ENCODE measurements at places on chromosomes 11 and 22.

DNA sequence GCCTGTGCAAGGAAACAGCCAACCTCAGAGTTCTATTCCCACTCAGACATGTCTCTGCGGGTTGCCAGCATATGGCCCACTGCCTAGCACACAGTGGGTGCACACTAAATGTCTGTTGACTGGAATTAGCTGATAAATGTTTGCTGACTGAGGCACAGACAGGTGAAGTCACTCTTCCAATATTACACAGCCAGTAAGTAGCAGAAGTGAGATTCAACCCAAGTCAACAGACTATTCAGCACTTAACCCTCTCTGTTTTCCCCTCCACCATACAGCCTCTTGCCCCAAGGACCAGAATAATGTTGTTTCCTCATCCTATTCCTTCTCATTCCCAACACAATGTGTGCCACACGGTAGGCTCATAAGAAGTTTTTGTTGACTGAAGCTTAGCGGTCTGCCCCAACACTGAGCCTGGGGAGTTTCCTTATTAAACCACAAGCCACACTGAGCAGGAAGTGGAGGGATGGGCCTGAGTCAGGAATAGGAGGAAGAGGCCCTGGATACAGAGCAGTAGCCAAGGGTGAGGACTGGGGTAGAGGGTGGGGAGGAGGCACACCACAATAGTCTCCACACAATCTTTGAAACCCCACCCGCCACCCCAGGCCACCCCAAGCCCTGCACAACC is 15.7 kb upstream of the IL10RA start:
- DNase-seq = no peak

DNA sequence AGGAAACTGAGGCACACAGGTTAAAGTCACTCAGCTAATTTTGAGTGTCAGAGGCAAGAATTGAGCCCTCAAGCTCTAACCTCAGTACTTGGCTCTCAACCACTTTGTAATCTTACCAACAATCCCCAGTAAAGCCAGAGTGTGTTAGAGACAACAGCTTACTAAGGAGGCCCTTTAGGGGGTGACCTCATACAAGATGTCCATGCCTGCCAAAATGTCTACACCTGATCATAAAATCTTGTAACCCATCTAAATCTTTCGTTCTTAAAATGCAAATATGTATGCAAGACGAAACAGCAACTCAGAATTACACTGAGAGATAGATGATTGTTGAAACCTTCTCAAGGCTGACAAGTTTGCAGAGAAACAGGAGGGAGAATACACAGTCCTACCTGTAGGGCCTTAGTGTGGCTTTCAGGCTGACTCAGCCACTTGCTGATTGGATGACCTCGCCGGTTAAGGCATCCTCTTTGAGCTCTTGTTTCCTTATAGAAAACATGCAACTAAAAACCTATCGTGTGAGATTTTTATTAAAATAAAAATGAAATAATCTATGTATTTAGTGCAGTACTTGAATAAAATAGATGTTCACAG is 143.2 kb downstream of the OPCML start:
- no peak for DNase-seq

DNA sequence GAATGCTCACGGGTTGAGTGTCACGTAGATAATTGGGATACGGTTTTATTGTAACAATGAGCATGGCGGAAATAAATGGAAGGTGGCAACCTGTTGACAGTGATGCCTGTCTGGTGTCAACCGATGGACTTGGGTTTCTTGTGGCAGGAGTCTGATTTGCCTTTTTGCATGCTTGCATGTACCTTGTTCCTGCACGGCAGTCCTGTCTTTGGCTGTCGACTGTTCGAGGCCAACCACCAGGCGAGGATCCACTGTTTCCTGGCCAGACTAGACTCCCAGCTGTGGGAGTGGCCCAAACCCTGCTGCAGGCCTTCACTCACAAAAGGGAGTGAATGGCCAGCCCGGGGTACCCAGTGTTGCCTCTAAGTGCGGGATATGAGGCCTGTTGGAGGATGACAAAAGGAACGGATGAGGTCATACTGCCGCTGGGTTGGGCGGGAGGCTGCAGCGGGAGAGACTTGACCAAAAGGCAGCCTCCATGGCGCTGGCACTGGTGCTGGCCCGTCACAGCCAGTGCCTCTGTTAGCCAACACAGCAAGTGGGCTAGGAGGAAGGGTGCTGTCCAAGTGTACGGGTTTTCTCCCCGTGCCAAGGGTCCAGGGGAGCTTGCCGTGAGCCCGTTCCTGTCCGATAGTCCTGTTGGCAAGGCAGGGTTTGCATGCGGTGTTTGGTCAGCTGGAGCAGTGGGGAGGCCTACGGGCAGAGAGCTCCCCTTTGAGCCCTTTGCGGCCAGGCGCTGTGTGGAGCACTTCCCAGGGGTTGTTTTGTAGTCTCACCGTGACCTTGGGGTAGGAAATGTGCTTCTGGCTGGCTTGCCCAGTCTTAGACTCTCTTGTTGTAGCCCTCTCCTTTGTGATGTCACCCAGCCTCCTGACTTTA is 974 bp downstream of the DGCR8 start:
- DNase-seq = no peak

DNA sequence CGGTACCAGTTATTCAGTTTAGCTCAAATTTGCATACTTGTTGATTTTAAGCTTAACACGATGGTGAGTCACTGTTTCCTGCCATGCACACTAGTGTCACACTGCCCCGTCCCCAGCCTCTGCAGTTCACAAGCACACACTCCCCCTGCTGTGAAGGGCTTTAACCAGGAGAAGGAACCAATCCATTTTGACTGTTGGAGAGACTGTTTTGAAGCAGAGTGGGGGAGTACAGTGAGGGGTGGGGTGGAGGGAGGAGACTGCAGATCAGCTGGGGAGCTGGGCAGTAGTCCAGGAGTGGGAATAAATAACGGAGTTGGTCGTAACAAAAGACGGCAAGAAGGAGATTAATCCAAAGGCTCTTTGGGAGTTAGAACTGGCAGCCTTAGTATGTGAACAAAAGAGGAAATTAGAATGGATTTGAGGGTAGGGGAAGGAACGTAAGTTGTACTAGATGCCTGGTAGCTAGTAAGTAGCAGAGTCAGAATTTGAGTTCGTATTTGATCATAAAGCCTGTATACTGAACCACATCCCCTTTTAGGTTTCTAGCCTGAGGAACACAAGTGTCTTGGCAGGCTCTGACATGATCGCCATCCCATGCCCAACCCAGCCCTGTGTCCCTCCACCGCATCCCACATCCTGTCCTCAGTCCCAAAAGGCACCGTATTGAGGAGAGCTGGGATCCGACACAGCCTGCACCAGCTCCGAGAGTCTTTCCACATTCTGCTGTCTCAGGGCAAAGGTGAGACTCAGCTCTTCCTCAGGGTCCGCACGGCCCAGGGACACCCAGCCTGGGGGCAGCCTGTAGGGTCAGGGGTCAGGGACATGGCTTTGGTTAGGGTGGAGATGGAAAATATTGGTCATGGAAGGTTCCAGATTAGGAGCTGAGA is 862 bp downstream of the TPP1 start:
- DNase-seq = no peak
